ENCODE measurements at places on chromosomes 7 and 10.

DNA sequence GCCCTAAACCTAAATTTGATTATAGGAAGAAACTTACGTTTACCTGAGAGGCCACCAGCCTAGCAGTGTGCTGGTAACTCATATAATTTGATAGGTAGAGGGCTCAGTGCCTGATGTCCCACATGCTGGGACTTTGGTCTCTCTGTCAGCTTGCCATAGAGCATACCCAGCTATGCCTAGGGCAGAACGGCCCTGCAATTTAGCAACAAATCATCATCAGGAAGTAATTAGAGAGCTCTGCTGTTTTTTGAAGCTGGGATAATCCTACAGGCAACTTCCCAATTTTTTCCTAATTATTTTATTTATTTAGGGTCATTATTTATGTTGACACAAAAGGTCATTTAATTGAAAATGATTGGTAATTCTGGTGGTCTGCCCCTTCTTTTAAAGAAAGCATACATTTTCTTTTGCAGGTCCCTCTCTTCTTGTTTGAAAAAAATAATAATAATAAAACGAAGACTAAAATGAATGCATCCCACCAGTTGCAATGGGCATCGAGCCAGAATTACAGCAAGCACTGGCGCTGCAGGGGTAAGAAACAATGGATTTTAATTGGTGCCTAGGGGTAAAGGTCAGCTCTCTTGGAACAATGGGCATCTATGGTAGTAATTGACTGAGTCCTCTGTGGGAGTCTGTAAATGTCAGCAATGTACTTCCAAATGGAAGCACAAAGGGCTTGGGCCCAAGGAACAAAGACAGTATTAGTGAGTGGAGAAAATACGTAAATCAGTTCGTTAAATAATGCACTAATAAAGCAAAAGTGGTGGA is 348.0 kb downstream of the SORCS1 start:
- no peak for DNase-seq

DNA sequence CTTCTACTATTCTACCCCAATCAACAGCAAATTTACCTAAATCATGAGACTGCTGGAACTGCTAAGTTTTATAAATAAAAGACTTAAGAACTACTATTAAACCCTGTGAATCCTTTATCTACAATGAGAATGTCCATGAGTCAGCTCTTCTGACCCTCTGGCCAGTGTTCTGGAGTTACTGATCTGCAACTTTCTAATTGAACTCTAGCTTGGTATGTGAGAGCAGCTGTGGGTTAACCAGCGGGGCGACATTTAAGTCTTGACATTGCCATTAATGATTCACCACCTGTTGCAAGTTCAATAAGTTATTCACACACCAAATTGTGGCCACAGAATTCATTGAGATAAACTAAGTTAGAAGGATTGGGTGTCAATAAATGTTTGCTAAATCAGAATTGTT is 359.8 kb downstream of the PCDH15 start:
- peak; percentile 0 for DNase-seq

DNA sequence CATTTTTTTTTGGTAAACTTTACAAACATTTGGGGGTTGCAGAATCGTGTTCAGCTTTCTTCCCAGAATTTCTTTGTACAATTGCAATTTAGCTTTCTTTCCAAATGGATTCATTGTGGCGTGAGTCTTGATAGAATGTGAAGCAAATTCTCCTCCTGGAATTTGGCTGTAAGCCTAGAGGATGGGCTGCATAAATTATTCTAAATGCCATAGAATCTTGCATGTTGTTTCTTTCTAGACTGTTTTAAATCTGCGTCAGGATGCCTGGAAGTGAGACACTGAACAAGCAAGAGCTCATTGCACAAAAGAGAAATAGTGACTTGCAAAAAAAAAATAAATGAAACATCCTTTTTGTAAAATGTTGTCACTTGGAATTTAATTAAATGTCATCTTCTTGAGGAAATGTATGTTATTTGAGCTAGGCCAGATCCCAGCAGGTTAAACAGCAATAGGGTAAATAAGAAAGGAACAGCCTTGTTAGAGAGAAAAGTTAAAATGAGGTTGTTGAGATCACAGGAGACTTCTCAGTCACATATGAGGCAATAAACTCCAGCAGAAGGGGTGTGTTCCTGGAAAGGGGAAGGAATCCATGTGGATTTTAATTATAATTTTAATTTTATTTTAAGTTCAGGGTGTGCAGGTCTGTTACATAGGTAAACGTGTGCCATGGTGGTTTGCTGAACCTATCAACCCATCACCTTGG is 483.0 kb downstream of the PLXDC2 start:
- peak; percentile 9 for DNase-seq

DNA sequence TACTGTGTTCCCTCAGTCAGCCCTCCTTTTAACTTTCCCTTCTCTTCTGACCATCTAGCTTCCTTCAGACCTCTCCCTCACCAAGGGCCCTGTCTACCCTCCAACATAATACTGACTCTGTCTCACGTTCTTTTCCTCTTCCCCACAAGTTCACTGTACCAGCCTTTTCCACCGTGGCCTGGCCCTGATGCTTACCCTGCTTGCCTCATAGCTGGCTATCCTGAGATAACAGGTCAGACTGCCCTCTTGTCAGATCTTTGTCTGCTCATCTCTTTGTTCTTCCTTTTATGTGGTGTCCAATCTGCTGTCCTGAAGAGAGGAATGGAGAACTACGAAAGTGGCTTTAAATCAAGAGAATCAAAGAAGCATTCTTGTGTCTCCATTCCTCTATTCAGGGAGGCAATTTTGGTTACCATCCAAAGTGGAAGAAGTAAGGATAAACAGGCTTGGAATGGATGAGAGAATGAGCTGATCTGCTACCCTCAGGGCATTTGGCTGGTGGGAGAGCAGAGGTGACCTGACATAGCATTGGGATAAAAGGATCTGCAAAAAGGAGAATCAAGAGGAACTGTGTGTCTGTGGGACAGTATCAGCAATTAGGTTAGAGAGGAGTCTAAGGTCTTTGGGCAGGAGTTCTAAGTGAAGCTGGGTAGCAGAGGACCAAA is 8.1 kb downstream of the BTAF1 start:
- DNase-seq = no peak

- DNase-seq = peak; percentile 77
Observed at GRCh38 chr10:73650537-73651331, 5.1 kb downstream of the SYNPO2L start.

DNA sequence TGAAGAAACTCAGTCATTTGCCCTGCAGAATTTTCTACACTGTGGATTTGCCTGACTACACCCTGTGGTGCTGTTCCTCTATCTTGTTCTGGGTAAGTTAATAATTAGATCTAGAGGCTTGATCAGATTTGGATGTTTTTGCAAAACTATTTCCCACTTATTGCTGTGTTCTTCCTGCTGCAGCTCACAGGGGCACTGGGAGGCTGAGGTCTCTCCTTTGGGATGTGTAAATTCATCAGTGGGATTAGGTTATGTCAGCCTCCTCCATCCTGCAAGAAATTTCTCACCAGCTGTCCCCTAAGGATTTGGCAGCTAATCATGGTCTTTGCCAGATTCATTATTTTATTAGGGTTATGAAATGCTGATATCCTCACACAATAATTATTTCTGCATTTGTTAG is 148.1 kb upstream of the ZNF32 start:
- DNase-seq = no peak

Data from iris pigment epithelial cell (primary cell).